Hippocampal formation (tissue), 2 donors: ENCODE measurements at places on chromosomes 4 and X.

DNA sequence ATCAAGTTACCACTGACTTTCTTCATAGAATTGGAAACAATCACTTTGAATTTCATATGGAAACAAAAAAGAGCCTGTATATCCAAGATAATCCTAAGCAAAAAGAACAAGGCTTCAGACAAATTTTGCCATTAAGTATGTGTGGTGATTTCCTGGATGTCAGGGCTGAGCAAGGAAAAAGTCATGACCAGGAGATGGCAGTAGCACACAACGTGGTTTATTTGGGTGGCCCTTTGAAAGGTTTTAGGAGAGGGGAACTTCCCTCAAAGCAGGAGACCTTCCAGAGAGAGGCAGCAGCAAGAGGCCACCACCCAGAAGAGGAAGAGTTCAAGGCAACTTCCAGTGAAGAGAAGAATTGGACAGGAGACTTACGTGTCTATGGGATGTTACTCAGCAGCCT lies 18.1 kb upstream of the ZXDB start:
- DNase-seq = no peak

DNA sequence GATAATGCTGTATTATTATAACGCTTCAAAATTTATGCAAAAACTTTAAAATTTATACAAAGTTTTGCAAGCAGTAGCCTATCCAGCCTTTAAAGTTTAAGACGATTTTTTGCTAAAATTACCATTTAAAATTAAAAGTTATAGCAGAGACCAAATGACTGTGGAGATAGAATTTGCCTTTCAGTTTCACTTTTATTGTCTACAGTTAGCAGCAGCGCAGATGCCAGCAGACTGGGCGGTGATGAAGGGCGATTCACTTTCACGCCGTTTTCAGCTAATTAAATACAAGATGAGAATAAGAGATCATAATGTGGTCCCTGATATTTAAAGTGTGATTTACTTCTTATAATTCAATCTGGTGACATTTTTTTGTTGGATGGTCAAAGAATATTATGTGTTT lies 1381.5 kb upstream of the ADGRL3 start:
- DNase-seq = no peak

- no peak for DNase-seq
Observed at GRCh38 chr4:7441201-7441600, 6.5 kb upstream of the PSAPL1 start.

DNA sequence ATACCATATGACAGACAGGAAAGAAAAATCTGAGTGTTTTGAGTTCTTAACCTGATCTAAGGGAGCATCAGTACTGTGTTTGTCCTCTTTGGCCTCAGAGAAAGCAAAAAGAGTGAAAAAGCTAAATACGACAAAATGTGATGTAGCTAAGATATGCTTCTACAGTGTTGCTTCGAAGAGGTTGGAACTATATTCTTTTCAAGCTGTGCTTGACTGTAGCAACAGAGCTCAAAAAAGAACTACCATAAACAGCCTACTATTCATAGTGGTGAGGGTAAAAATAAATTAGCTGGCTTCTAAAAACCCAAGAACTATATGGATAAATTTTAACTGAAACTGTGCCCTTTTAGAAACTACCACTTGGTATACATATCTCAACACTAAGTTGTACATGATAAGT lies 881.8 kb upstream of the PCDH10 start:
- no peak for DNase-seq

- no peak for DNase-seq
Observed at GRCh38 chr4:111842336-111842735, 302.9 kb upstream of the FAM241A start.

DNA sequence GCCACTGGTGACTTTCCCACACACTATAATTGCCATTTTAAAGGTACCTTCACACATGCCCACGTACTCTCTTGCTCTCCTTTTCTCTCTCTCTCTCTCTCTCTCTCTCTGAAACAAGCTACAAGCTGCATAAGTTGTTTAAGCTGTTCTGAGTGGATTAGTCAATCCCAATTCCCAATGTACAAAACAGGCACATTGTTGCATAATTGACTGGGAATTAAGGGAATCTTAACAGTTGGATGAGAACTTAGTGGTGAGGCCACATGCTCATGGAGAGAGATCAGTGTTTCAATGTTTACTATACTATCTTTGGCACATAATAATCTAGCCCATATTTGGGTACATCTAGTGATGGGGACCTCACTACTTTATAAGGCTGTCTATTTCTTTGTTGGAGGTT lies 123.3 kb downstream of the ARHGEF9 start:
- no peak for DNase-seq

- DNase-seq = no peak
Observed at GRCh38 chrX:130082244-130083106, 27.8 kb downstream of the ELF4 start.

DNA sequence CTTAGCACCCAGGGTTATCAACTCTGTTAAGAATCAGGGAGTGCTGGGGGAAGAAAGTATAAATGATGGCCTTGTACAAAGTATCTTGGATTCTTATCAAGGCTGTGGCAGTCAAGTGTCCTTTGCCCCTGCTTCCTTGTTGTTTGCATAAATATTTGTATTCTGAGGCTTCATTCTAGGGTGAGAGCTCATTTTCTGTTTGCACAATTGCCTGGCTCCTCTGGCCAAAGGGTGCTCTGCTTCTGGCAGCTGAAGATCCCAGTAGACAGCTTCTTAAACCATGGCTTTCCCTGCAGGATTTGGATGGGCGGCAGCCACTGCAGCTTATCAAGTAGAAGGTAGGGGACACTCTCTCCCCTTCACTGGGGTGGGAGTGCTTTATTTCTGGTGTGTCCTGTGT lies at the start of gene GBA3:
Gene GBA3, plus strand, starts transcription at position 202 of the 400 bp plus-strand sequence.
- DNase-seq = no peak

DNA sequence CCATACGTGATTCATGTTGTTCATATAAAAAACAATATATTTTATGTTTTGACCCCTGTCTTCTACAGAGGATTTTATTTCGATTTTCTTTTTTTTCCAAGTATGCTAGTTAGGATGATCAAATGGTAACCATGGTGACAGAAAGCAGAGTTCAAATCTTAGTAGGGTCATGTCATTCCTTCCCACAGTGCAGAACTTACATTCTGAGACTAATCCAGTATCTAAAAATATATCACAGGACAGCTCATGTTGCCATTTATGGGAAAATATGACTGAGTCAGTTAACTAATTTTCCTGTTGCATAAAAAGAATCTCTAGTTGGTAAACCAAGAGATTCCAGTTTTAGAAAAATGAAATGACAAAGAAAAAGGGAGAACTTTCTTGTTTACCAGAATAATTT lies 209.5 kb downstream of the PARM1 start:
- DNase-seq = no peak

- no peak for DNase-seq
Observed at GRCh38 chr4:110268790-110269189, 70.4 kb upstream of the ELOVL6 start.

DNA sequence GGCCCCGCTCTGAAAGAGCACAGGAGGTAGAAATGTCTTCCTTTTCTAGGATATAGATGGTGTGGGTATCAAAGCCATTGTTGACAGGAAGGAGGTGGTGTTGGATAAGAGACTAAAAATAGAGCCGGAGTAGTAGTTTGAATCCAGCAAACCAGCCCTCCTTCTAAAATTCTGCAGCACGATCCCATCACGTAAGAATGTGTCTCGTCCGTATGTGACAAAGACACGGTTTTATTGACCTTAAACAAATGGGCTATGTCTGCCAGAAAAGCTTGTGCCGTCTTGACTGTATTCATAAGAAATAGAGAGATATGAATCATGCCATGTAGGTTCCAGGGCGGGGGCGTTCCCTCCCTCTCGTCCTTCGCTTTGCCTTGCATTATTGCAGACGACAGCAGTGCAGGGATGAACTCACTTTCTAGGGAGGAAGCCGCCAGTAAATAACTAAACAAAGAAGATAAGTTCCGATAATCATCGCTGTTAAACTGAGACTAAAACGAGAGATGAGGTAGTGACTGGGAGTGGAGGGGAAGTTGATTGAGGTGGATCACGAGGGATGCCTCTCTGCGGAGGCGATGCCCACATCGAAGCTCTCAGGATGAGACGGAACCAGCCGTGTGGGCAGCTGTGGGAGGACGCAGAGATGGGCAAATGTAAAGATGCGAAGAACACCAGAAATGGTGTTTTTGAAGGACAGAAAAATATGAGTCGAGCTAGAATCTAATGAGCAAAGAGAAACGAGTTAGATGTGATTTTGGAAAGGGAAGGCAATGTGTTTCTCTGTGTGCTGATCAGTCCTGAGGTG lies 3.4 kb downstream of the TENM3 start:
- DNase-seq = no peak

DNA sequence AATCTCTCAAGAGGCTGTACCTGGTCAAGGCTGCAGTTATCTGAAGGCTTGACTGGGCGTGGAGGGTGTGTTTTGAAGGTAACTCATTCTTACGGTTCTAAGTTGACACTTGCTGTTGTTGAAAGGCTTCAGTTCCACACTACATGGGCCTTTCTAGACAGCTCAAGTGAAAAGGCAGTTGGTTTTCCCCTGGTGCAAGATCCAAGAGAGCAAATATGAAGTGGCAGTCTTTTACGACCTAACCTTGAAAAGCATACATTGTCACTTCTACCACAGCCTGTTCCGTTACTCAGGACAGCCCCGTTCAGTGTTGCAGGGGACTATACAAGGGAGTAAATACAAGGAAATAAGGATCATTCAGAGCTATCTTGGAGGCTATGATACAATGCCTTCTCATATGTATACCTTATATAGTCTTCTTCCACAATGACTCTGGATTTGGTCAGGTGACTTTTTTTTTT lies 46.2 kb downstream of the PDS5A start:
- DNase-seq = no peak

DNA sequence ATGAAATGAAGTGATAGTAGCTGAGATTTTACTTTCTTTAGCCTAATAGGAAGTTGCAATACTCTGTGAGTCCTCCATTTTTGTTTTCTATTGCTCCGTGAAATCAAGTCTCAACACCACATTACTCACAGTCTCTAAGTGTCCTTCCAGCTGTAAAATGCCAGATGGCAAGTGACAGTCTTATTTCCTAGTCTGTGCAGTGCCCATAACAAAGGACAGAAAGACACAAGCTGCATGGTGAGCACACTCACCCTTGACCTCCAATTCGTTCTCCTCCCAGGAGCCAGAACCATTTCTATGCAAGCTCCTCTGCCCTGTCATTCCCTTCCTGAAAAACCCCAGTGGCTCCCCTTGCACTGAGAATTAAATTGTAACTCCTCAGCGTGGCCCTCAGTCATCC lies 101.6 kb downstream of the PARM1 start:
- no peak for DNase-seq

GRCh38 chr4:173280998-173281397 lies 53.2 kb downstream of the HMGB2 start:
- no peak for DNase-seq

DNA sequence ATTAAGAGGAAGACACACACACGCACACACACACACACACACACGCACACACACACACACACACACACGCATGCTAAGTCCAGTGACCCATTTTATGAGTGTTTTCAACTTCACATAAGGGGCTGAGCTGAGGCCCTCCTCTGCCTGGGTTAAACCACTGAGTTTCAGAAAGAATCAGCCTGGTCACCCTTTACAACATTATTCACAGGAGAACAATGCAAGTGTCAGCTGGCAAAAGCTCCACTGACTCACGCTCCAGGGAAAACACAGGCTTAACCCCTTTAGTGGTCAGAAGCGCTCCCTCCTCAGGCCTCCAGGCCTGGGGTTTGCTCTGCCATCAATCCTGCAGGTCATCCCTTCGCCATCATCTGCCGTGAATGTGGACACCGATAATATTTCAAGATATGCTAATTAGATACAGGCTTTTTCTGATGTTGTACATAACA lies 46.9 kb downstream of the ACOX3 start:
- DNase-seq = peak; percentile 70

DNA sequence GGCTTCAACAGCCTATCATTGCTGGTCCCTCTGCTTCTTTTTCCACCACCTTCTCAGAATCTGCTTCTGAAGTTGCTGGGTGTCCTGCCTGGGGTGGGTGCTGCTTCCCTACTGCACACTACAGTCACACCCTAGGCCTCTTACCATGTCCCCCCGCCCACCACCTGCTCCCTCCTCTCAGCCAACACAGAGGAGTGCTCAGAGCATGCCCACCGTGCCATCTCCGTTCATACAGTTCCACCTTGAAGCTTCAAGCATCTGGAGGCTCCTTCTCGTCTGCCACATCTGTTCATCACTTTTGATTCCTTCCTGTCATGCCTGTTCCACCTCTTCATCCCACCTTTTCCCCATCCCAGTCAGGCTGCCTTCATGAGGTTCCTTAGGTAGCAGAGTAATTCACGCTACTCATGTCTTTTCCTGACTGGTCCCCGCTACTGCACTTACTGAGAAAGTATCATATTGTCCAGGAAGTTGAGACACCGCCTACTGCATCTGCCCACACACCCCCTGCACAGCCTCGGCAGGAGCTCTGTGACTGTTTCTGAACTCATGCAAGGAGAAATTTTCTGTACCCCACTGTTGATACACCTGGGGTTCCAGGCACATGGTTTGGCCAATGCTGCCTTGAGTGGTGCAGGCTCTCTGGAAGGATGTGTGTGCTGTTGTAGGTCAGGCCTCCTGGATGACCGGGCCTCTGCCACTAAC lies 39.5 kb downstream of the HADH start:
- no peak for DNase-seq

DNA sequence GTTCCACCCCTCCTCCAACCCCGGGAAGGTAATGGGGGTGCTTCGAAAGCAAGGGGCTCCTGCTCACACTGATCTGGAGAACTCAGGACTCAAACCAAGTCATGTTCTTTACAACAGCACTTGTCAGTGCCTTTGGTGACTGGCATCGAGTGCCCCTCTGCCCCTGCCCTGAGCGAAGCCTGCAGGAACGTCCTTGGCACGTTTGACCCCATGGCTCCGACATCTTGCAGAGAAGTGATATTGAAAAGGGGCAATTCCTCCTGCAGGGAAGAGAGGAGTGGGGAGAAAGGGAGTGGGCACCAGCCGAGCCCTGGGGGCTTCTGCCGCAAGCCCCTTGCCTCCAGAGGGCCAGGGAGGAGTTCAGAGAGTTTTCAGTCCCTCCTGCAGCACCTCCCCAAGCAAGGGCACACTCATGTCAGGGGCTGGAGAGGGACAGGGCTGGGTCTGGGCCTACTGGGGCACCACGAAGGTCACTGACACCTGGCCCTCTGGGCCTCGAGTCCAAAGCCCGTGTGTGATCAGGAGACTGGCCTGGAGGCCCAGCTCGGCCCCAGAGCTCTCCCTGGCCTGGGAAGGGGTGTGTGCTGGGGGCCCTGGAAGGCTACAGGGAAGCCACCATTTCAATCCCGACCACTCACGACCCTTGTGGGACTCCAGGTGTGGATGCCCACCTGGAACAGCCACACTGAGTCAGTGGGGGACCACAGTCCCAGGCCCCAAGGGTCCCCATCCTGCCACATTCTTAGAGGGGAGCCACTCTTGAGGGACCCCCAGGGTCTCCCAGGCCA lies 94.9 kb upstream of the NKX1-1 start:
- DNase-seq = no peak

GRCh38 chrX:136646602-136647239 lies 1.2 kb upstream of the CD40LG start:
- no peak for DNase-seq

DNA sequence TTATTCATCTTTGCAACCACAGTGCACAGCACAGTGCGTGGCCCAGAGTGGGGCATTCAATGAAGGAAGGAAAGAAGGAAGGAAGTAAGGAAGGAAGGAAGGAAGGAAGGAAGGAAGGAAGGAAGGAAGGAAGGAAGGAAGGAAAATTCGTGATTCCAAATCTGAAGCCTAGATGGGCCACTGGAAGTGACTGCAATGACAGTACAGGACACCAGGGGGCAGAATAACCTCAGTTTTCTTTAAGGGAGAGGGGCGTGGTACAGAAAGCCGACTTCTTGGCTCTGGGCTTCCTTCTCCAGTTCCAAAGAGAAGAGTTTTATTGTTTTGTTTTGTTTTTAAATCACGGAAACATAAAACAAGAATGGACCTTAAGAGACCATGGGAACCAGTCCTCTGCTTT lies 47.8 kb downstream of the APLN start:
- peak; percentile 28 for DNase-seq
